G401 (cell line): ENCODE measurements at places on chromosomes 7 and 10.

- DNase-seq, result no peak
These were observed 130.0 kb downstream of the FAM53B start for GRCh38 chr10:124614003-124614659.

DNA sequence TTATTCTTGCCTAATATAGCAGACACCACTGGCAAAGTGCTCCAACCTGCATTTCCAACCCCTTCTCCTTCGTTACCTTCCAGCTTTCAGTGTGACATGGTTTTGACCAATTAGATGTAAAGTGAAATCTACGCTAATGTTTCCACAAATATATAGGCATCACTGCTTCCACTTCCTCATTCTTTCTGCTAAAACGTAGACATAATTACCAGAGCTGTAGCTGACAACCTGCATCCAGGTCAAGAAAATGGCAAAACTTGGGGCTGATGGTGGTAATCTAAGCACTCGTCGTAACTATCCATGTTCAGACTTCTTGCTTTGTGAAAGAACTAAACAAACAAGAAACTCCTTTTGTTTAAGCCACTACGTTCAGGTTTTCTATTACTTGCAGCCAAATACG is 41.8 kb upstream of the COL1A2 start:
- no peak for DNase-seq

DNA sequence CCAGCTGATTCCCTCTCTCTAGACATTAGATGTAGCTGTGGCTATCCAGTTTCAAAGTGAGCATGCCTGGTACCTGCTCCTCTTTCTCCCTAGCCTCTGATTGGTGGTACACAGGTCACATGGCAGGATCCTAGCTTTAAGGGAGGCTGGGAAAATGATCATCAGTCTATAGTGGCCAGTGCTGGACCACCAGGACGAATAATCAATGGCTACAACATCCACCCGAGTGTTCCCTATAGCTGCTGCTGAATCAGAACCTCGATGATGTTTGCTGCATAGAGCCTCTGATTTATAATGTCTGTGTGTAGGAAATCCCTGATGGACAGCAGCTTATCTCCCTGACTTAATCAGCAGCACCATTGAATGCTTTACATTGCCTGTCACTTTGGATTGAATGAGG is 28.9 kb upstream of the LMTK2 start:
- DNase-seq, result no peak

GRCh38 chr10:75083972-75084833 is 27.3 kb upstream of the SAMD8 start:
- no peak for DNase-seq

GRCh38 chr10:80552151-80552646 is 14.5 kb downstream of the SH2D4B start:
- no peak for DNase-seq

GRCh38 chr7:132200141-132200540 is 376.1 kb downstream of the PLXNA4 start:
- DNase-seq, result no peak
